Activated CD4-positive, alpha-beta memory T cell treated with anti-CD3 and anti-CD28 coated beads for 36 hours (primary cell): ENCODE measurements at places on chromosomes 2 and 18.
A peak's percentile ranks its signal among the peaks of the same experiment; 100 is the strongest.

DNA sequence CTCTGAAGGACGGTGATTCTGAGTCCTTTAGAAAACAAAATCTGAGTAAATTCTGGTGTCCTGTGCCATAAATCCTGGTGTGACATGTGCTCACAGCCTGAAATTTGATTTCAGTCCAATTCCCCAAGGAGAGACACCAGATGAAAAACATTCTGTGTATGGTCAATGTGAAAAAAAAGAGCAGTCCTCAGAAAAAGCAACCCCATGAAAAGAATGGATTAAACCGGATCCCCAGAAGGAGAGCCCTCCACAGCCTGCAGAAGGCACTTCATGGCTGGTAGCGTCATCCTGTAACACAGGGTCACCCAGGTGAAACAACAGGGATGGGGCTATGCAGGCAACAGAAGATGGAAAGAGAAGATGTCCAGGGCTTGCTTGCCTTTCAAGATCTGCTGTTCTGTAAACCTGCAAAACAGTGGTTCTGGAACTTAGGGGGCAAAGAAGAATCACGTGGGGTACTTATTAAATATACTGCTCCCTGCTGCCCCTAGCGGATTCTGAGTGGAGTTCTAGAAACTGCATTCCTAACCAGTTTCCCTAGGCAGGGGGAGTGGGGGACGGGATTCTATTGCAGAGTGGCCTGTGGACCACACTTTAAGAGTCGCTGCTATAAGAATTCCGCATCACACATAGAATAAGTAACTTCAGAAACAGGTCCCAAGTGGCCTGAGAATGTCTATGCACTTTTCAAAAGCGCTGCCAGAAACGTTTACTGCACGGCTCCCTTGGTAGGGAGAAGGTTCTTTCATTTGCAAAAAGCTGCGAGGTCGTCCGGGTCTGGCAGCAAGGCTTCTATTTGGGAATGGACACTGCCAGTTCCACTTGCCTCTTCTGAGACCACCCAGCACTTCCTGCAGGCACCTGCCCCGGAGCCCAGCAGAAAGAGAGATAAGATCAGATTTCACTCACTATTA, 118.9 kb upstream of the ARL5A start:
- DNase-seq, result peak; percentile 23

- no peak for DNase-seq
Measured at GRCh38 chr2:214127571-214127970, 283.3 kb upstream of the VWC2L start.

- DNase-seq, result peak; percentile 53
Measured at GRCh38 chr2:173355132-173355865, 627 bp downstream of the CDCA7 start.

DNA sequence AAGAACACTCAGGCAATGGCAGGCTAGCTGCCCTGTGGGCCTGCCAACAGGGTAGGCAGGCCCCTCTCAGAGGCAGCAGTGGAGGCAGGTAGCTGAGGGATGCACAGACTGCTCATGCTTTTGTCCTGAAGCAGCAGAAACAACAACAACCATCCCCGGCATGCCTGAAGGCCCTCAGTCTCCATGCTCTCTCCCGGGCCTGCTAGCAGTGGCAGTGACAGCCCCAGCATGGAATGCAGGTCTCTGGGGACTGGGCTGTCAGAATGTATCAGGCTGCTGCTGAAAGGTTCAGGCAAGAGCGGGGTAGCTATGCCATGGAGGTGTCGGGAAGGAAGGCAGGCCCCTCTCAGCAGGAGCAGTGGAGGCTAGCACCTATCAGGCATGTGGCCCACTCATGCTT, 209.8 kb downstream of the KCNJ3 start:
- no peak for DNase-seq

DNA sequence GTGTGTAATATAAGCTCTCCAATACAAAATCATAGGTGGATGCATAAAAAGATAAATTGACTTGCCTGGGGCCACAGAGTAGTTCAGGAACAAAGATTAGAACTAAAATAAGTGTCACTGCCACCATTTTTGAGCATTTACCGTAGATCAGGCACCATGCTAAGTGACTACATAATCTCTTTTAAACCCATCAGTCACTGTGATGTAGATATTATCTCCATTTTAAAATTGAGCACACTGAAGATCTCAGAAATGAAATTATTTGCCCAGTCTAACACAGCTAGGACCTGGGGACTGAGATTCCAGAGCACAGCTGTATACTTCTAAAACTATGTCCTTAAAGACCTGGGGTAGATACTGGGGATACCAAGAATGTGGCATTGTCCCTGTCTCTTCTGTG, 737.3 kb downstream of the CNTNAP5 start:
- DNase-seq, result no peak

DNA sequence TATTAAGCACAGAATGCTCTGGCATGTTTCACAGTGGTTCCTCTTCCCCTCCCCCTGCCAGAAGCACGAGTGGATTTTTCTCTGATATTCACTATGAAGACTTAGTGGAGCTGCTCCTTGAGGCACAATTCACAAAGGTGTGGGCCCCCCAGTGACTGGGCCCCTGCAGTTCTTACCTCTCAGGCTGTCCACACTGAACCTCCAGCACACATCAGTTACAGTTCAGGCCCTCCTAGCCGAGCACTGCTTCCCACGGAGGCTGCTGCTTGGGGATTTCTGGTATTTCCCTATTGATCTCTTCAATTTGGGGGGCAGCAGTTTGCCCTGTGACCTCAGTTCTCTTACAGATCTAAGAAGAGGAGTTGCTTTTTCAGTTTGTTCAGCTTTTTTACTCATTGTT, 236.1 kb downstream of the SH3RF3 start:
- no peak for DNase-seq

GRCh38 chr2:68992341-68992740, 17.9 kb downstream of the GKN1 start:
- no peak for DNase-seq

- DNase-seq, result no peak
Measured at GRCh38 chr2:150485871-150486538, 1.5 kb downstream of the RND3 start.

DNA sequence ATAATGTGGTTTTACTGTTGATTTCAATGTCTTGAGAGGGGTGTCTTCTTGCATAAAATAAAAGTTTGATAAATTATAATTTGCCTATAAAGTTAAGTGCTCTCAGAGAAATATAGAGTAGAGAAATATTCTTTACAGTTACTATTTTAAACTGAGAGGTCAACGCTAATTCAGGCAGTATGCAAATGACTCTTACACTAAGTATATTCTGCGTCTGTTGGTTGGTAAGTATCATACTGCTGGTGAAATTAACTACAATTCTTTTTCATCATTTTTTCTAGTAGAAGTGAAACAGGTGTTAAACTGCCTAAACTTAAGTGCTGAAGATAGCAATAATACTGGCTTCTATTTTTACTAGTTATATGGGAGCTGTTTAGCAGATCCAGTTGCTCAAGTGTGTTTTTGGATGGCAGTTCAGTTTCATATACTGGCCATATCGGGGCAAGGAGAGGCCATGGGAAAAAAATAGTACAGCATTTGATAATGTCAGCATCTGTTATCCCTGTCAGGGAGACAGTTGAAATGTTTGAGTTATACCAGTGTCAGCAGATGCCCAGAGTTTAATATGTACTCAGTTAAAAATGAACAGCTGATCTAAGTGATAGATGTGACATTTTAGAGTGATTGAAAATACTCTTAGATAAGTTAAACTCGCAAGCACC, 86.2 kb downstream of the MIB1 start:
- no peak for DNase-seq

- DNase-seq, result no peak
Measured at GRCh38 chr2:157155992-157156391, 101.5 kb upstream of the GALNT5 start.

DNA sequence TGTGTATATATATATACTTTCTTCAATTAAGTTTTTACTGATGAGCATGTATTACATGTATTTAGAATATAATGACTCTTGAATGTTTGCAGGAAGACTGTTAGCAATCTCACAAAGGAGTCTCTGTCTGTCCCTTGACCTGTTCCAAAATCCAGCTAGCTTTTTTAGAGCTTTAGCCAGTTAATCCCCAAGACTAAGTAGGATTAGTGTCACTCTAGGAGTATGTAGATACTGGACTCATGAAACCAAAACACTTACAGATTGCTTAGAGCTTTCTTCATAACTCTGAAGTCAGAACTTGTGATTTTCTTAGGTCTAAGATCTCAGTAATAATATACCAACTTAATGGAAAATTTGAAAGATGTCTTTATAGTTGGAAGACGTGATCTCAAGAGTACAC, 2.2 kb downstream of the UBXN4 start:
- no peak for DNase-seq

DNA sequence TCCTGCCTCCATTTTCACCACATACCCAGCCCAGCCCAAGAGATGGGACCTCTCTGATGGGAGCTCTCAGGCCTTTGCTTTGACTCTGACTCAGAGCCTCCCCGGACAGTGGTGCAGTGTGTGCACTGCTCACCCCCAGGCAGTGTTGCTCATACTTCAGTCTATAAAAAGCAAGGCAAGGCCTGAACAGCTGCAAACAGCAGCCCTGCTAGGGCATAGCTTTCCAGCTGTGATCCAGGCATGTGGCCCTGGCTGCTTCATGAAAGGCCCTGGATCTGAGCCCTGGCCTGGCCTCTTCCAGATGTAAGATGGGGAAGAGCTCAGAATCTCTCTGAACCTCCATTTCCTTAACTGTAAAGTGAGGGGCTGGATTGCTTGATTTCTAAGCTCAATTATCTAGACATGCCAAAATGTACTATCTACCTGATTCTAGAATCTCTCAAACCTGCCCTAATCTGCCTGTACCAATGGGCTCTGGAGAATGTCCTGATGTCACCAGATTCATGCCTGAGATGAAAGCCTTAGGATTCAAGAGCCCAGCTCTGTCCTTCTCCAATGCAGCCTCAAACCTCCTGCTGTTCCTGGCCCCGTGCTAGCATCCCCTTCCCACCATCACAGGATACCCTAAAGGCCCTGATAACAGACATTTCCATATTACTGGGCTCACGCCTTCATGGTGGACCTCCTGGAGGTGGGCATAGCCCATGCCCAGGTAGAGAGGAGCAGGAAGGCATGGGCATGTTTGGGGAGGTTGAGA, 206.9 kb downstream of the ARL4C start:
- DNase-seq, result peak; percentile 76

DNA sequence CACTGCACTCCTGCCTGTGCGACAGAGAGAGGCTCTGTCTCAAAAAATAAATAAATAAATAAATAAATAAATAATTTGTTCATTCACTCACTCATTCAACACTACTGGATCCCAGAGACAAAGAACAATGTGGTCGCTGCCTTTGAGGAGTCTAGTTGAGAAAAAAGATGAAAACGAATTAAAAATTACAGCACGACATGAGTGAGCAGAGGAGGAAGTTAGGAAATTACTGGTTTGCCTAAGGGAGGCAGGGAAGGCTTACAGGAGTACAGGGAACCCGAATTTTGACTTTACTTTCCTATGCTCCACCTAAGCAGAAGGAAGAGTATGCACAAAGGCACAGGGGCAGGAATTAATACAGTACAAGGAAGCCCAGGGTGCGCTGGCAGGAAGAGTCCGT, 4.2 kb upstream of the KCMF1 start:
- no peak for DNase-seq

DNA sequence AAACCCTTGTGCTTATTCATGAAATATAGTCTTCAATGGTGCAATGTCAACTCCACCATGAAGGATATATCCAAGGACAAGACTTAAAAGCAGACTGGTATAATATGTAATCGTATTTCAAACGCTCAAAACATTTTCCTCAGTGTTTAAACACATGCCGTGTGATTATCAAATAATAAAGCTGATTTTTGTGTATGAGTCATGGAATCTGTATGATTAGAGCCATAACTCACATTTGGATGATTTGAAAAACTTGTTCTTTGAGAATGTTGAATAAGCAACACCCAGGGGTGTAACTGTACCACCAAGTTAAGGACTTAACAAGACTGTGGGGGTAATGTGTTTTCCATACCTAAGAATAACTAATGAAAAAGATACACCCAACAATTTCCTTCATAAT, 215.3 kb downstream of the STK39 start:
- DNase-seq, result no peak

GRCh38 chr2:234405462-234405861, 91.4 kb downstream of the ARL4C start:
- DNase-seq, result no peak

DNA sequence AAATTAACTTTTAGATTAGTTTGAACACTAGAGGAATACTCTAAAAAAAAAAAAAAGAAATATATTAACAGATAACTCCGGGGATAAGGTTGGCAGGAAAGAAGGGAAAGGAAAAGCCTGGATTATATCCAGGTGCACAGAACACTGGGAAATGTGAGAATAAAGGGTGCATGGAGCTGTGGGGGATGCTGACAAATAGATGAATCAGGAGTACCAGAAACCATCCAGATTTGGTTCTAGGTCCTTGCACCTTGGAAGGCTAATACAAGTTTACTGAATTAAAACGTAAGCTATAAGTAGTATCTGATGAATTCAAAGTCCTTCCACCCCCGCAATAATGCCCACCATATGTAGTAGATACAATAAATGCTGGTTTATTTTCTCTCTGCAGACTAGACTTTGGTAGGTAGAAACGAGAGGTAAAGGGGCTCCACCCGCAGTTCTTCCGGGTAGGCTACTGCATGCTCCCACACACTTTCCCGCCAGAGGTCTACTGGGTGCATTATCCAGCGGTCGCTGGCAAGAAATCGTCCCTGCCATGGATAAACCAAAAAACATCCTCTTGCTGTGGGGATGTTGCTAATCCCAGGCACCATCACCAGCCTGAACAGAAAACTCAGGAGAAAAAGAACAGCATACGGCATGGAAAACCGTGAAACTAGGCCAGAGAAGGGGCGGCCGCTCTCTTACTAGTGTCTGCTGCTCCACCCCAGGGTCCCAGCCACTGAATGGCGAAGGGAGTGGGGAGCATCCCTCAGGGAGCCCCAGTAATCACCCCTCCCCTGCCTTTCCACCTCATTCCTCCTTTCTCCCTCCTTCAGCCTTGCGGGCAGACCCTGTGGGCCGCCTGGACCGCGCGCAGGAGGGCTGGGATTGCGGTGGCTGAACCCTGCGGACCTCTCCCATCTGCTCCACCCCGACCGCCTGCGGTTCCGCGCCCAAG, 1.5 kb downstream of the CNRIP1 start:
- no peak for DNase-seq

GRCh38 chr2:587087-587960, 89.9 kb downstream of the TMEM18 start:
- DNase-seq, result no peak

GRCh38 chr18:70158992-70159717, 46.3 kb downstream of the RTTN start:
- DNase-seq, result no peak

DNA sequence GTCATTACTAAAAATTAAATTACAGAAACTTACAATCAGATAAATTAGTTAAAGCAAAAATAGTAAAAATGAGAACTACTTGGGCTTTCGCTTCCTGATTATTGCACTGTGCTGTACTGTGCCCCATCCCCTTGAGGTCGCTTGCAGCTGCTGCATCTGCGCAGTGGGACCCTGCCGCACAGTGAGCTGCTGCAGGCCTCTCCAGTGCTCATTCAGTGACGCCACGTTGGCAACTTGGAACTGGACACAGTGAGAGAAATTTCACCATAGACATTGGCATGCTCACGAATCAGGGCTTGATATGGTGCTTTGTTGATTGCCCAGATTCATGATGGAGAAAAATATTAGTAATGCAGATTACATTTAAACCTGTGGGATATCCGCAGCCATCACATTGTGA, 290.8 kb upstream of the MYT1L start:
- no peak for DNase-seq

- DNase-seq, result no peak
Measured at GRCh38 chr18:69081846-69082245, 284.0 kb downstream of the CCDC102B start.
